Muscle of leg (tissue), 16 donors: ENCODE measurements at places on chromosomes 1 and 21. TPM values are rescaled to one million over a fixed set of nuclear protein-coding genes. Genes with fewer than 3 reads are reported as not detected.

The BRDT gene
- polyA plus RNA-seq: not detected

The SPATA21 gene
- 0.14 TPM for polyA plus RNA-seq

The KLF17 gene
- polyA plus RNA-seq: not detected

The ALPL gene
- 3.4 TPM for polyA plus RNA-seq

The CLCA2 gene
- 0.11 TPM for polyA plus RNA-seq

The TP73 gene
- polyA plus RNA-seq: 1.4 TPM

The C1orf185 gene
- not detected for polyA plus RNA-seq

DNA sequence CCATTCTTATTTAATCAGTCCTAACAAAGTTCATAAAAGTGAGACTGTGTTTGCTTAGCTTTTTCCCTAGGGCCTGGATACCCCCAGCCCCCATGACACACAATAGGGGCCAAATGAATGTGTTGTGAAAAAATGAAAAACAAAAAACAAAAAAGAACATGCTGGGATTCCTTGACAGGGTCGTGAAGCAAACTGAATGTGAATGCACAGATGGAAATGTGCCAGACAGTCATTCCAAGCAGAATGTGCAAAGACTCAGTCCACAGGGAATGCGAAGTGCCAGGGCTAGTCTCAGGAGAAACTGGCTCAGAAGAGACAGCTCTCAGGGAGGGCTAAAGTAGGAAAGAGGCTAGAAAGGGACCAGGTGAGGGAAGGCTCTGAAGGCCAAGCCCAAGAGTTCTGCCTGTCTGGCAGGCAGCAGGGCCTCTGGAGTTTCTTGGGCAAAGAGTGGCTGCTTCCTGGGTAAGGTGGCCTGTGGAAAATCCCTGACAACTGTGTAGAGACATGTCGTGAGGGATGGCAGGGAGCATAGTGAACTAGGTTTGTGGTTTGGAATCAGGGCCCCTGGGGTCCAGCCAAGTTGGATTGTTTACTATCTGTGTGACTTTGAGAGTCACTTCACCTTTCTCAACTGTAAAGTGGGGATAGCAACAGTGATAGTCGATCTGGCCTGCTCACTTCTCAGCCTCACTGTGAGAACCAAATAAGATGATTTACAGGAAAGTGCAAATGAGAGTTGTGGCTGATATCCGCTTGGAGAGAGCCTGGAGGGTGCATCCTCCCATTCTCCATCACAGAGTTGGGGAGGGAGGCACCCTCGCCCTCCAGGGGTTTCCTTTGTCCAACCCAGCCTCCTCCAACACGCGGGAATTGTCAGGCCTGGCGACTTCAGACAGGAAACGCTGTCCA is 1.2 kb upstream of the ADAM15 start:
- DNase-seq: peak; percentile 25

DNA sequence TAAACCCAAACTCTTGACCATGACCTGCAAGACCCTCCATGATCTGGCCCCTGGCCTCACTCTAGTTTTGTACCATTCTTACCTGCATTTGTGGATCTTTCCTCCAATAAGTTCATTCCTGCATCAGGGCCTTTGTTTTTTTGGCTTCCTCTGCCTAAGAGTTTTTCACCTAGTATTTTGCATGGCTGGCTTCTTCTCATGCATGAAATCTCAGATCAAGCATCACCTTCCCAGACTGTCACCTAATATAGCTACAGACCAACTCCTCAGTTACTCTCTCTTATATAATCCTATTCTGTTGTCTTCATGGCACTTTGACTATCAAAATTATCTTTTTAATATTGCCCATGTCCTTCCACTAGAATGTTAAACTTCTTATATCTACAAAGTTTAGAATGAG is 54.2 kb downstream of the BTBD8 start:
- no peak for DNase-seq

DNA sequence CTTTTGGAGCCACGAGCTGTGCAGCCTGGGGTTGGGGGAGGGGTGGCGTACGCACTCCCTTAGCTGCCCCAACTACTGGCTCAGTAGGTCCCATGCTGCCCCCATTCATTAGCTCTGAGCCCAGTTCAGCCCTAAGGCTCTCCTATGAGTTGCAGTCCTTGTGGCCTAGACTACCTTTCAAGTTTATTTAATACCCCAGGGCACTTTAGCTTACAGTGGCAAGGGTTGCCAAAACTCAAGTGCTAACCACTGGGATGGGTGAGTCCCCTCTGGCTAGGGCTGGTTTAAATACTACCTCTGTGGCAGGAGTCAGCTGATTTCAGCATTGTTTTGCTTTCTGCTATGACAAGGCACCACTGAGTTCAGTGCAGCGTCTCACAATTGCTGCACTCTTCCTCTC is 118.2 kb downstream of the ODF2L start:
- no peak for DNase-seq

- DNase-seq: no peak
Observed at GRCh38 chr1:54557671-54558355, 9.8 kb downstream of the ACOT11 start.

DNA sequence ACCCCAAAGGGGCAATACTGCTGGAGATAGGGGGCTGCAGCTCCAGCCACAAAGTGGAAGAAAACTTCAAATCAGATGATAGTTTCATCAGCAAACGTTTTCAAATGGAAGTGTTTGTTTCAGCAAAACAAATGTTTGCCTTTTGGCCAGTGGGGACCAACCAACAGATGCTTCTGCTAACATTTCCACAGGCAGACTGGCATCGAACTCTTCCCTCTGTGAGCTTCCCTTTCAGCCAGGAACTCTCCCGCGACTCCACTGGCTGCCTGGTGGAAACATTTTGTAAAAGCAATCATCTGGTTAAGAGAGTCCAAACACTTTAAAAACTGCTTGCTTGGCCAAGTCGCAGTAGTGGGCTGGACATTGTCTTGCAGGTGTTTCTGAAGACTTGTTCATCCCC is 30.7 kb downstream of the CENPF start:
- no peak for DNase-seq

GRCh38 chr1:114559356-114559755 is 22.1 kb downstream of the BCAS2 start:
- DNase-seq: no peak

DNA sequence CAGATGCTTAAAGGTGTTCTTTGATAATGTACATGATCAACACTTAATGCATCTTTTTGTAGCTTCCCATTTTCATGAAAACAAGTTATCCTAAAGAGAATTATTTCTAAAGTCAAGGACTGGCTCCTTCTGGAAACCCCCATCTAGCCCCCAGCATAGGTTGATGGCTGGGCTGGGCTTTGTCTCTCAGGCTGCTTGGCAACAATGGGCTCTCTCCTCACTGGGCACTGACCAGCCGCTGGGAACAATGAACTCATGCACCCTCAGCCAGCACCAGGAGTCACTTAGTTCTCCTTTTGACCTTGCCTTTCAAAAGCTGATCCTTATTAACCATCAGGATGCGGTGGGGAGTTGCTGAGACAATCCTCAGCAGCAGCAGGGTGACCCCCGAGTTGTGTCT is 293.0 kb upstream of the PLXNA2 start:
- DNase-seq: no peak

- DNase-seq: no peak
Observed at GRCh38 chr1:181730606-181731005, 247.3 kb downstream of the CACNA1E start.

DNA sequence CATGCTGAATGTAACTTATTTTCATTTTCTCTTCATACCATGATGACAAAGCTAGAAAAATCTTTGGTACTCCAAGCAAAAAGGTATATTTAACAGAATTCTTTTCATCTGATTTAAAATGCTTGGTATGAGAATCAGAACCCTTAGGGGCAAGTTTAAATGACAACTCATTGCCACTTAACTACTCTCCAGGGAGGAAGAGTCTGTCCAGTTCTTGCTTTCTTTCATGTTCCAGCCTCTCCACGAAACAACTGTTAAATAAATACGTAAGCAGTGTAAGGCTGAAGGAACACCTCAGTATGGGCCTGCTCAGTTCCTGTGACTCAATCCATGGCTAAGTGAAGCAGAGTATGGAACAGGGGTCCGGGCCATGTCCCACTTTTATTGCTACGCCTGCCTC is 1.6 kb downstream of the LCE2A start:
- no peak for DNase-seq

GRCh38 chr1:212607206-212607912 is 1.2 kb upstream of the ATF3 start:
- peak; percentile 37 for DNase-seq

- no peak for DNase-seq
Observed at GRCh38 chr21:42599962-42600361, 53.5 kb upstream of the PDE9A start.

GRCh38 chr1:77036560-77036959 is 169.3 kb downstream of the ST6GALNAC5 start:
- peak; percentile 36 for DNase-seq

DNA sequence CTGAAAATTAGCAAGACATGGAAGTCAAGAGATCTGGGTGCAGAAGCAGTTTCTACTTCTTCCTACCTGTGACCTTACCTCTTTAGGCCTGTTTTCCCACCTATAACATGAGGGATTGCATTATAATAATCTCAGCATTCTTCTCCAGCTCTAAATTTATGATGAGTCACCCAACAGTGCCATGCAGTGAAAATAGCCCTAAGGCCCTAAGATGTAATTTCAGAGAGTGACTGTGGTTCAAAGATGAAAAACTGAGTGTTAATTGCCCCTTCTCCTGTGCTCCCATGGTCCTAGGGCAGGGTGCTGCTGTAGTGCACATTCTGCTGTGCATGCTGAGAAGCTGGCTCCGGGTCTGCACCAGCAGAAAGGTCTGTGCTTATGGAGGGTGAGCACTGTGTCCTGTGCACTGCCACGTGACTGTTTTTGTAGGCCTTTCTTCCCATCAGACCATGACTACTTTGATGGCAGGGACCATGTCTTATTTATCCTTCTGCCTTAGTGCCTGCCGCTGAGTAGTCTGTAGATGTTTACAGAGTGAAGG is 29.7 kb downstream of the JUN start:
- DNase-seq: no peak

DNA sequence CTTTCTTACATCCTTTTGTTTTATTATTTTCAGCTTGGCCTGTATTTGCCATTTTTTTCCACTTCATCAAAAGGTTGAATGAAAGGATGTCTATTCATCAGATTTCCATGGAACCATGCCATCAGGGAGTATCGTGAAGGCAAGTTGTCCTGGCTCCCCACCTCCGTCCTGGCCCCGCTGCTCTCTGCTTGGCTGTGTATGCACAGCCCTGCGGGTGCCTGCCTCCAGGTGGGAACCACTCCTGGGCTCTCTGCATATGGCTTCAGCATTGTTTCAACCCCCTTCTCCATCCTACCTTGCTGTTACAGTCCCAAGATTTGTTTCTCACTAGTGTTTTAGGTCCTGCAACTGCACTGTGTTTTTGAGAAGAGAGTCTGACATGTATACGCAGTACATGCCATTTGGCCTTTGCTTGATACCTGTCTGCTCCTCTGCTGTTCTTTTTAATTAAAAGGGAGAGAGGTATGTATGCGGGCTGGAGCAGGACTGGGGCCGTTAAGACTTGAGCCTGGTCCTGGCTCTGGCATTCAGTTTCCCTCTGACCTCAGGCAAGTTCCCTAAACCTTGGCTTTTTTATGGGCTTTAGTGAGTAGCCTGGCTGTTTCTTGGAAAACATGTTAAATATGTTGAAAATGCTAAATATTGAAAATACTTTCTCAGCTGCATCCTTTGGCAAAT is 69.9 kb upstream of the GCLM start:
- peak; percentile 43 for DNase-seq

GRCh38 chr1:245939756-245940345 is 567.2 kb downstream of the SMYD3 start:
- no peak for DNase-seq

DNA sequence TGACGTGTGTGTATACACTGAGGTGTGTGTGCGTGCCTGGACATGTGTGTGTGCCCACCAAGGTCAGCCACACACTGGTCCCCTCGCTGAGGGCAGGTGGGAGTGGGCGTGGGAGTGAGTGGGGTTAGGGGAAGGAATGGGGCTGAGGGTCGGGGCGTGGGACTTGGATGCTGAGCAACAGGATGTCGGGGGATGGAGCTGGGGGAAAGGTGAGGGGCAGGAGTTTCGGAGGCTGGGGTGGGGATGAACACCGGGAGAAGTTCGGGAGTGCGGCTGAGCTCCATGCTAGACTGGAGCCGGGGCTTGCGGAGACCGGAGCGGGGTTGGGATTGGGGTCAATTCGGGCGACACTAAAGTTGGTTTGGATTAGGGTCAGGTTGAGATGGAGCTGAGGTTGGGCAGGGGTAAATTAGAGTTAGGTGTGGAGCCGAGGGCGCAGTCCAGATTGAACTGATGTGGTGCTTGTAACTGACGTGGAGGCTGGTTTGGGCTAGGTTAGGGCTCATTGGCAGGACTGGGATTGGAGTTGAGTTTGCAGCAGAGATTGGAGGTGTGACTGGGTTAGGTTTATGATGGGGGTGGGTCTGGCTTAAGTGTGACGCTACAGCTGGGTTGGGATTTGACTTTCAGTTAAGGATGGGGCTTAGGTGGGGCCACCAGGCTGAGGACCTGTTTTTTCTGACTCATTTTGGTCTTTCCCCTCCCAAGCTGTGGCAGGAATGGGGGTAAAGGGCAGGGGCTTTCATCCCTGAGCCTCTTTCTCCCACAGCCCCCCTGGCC is 3.3 kb upstream of the GUCA2A start:
- no peak for DNase-seq

GRCh38 chr1:229440851-229441537 is 7.1 kb upstream of the ACTA1 start:
- DNase-seq: no peak

DNA sequence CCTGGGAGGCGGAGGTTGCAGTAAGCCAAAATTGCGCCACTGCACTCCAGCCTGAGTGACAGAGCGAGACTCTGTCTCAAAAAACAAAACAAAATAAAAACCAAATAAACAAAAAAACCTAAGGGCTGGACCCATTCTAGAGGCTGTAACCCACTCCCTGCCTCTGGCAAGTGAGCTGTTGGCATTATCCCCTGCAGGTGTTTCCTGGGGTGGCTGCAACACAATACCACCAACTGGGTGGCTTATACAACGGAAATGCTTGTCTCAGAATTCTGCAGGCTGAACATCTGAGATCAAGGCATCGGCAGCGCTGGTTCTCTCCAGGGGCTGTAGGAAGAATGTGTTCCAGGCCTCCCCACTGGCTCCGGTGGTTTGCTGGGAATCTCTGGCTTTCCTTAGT is 15.2 kb downstream of the LRRC38 start:
- DNase-seq: no peak

GRCh38 chr1:165011186-165011585 is 345.3 kb downstream of the LMX1A start:
- DNase-seq: peak; percentile 68

GRCh38 chr1:156842618-156843300 is 16.2 kb downstream of the INSRR start:
- DNase-seq: no peak

- DNase-seq: no peak
Observed at GRCh38 chr1:153113416-153113815, at the start of gene SPRR2F. SPRR2F (minus strand) TSS chr1:153113516; CDS start chr1:153112733, 783 bp downstream.

DNA sequence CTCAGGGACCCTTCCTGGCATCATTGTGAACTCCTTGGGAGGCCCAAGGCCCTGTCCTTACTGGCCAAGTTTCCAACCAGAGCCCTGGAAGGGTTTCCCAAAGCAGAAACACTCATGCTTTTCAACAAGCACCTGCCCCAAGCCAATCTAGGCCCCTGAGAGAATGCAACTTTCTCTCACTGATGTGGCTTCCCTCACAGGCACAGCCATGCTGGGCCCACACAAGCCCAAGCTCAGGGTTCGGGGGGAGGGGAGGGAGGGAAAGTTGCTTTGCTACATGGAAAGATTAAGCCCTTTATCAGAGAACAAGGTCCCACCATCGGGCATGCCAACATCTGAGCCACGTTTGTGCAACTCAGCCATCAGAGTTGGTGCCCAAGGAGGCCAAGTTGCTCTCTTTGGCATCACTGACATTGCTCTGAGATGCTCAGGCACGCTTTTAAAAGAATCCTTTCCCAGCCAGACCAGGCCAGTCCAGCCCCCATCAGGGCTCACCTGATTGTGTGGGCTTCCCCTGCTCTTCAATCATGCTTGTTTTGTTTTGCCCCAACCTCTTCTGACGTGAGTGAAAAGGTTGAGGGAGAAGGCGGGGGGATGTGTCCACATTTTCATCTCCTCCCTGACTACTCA is 43.5 kb downstream of the RIMS3 start:
- DNase-seq: no peak
